ENCODE measurements at places on chromosomes 12 and 14. TPM values are rescaled to one million over a fixed set of nuclear protein-coding genes. Genes with fewer than 3 reads are reported as not detected.

GRCh38 chr12:116015525-116015924 lies 262.0 kb downstream of the MED13L start:
- no peak overlapping the region for H3K4me3 ChIP-seq
- H3K27me3 ChIP-seq: no peaks in the 10 kb centered on the region
- H3K4me1 ChIP-seq: peaks cover 10% of the 10 kb centered on the region
- DNase-seq: no peak
- H3K36me3 ChIP-seq: peaks cover 23% of the 10 kb centered on the region

DNA sequence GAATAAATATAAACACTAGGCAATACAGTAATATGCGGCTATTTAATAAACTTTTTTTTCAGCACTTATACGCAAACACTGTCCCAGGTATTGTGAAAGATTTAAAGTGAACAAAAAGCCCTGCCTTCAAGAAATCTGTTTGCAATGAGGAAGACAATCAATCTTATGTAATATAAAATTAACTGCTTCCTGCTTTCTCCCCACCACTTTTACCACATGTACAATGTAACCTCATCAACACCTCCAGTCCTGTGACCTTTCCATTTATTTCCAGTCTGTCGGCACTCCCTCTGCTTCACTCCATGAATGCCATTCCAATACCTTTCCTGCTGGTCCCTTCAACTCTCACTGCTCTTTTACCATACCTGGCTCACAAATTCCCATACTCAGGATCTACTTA lies 10.5 kb downstream of the SNX6 start:
- no peaks in the 10 kb centered on the region for H3K27me3 ChIP-seq
- H3K4me3 ChIP-seq: no peak overlapping the region
- H3K4me1 ChIP-seq: peaks cover 40% of the 10 kb centered on the region
- no peak overlapping the region for H3K27ac ChIP-seq
- peaks cover 54% of the 10 kb centered on the region for H3K36me3 ChIP-seq

- no peak for DNase-seq
- H3K4me1 ChIP-seq: peaks cover 10% of the 10 kb centered on the region
- no peak overlapping the region for H3K4me3 ChIP-seq
- no peaks in the 10 kb centered on the region for H3K36me3 ChIP-seq
These were observed 290.9 kb downstream of the BTG1 start for GRCh38 chr12:91854725-91855124.

DNA sequence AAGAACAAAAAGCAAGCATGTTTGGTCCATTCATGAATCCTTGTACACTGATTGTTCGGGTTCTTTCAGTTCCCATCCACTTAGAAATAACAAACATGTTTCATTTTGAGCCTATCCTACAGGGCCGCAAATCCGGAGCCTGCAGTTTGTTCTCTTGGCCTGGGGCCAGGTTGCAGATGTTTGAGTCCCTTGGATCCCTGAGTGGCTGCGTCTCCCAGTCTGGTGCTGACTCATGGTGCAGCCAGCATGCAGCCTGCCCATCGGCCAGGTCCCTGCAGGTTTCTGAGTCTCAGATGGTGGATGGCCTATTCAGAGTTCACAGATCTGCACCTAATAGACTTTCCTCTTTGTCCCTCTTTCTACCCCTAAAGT lies 1.9 kb upstream of the DYNC1H1 start:
- DNase-seq: peak; percentile 42
- H3K27ac ChIP-seq: no peak overlapping the region
- H3K4me3 ChIP-seq: no peak overlapping the region
- peaks cover 1% of the 10 kb centered on the region for H3K36me3 ChIP-seq
- H3K4me1 ChIP-seq: peaks cover 33% of the 10 kb centered on the region

DNA sequence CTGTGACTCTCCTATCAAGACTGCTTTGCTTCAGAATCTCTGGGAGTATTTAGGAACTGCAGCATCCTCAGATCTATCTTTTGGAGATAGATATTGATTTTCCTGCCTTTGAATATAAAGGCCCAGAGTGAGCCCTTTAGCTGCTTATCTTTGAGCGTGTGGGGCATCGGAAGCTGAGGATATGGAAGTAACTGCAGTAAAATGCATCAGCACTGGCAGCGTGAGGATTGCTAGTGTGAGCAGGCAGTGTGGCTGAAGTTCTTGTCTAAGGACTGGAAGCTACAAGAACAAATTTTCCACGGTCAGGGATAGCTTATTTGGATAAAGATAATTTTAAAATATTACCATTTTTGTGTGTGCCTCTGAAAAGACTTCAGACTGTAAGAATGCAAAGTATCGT lies 474.7 kb downstream of the NPAS3 start:
- no peak overlapping the region for H3K4me3 ChIP-seq
- H3K4me1 ChIP-seq: no peaks in the 10 kb centered on the region
- H3K27ac ChIP-seq: no peak overlapping the region
- H3K36me3 ChIP-seq: no peaks in the 10 kb centered on the region
- peaks cover 3% of the 10 kb centered on the region for H3K27me3 ChIP-seq

GRCh38 chr12:66119229-66119869 lies 11.2 kb downstream of the LLPH start:
- peaks cover 18% of the 10 kb centered on the region for H3K4me1 ChIP-seq
- no peak overlapping the region for H3K27ac ChIP-seq
- H3K4me3 ChIP-seq: no peak overlapping the region
- peaks cover 35% of the 10 kb centered on the region for H3K36me3 ChIP-seq
- DNase-seq: no peak

GRCh38 chr12:96846293-96846692 lies 60.8 kb upstream of the NEDD1 start:
- H3K4me3 ChIP-seq: no peak overlapping the region
- H3K36me3 ChIP-seq: no peaks in the 10 kb centered on the region
- H3K4me1 ChIP-seq: no peaks in the 10 kb centered on the region
- no peak overlapping the region for H3K27ac ChIP-seq
- H3K27me3 ChIP-seq: peaks cover 4% of the 10 kb centered on the region

DNA sequence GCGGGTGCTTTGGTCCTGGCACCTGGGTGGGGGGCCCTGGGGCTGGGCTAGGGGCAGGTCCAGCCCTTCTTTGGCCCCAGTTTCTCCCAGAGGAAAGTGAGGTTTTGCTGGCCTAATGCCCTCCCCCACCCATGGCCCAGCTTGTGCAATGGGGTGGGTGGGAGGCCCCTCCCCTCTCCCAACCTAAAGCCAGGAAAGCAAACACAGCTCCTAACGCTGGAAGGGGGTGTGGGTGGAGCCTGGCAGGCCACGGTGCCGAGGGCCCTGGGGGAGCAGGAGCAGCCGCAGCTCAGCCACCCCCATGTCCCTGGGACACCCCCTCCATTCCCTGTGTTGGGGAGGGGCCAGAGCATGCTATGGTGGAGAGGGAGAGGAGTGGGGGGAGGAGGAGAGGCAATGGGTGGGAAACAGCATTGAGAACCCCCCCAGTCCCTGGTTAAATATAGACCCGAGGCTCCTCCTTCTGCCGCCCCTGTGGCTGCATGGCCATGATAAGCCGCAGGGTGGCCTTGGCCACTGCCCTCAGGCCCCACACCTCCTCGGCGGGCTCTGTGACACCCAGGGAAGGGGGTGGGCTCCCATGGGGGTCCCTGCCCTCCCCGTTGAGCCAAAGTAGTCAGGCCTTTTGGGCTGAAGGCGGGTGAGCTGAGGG lies 4.7 kb downstream of the EXOC3L4 start:
- H3K27me3 ChIP-seq: peaks cover 25% of the 10 kb centered on the region
- DNase-seq: no peak
- H3K4me1 ChIP-seq: peaks cover 2% of the 10 kb centered on the region
- no peak overlapping the region for H3K4me3 ChIP-seq
- H3K27ac ChIP-seq: no peak overlapping the region

DNA sequence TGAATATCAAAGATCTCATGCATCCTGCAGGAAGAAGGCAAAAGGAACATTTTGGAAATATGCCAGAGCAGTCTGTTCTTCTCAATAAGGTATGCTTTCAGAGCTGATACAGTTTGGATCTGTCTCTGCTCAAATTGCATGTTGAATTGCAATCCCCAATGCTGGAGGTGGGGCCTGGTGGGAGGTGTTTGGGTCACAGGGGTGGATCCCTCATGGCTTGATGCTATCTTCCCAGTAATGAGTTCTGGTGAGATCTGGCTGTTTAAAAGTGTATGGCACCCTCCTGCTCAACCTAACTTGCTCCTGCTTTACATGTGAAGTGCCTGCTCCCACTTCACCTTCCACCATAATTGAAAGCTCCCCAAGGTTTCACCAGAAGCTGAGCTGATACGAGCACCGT lies 76.6 kb downstream of the RIN3 start:
- no peak for DNase-seq
- peaks cover 64% of the 10 kb centered on the region for H3K4me1 ChIP-seq
- H3K4me3 ChIP-seq: no peak overlapping the region
- H3K27ac ChIP-seq: no peak overlapping the region

DNA sequence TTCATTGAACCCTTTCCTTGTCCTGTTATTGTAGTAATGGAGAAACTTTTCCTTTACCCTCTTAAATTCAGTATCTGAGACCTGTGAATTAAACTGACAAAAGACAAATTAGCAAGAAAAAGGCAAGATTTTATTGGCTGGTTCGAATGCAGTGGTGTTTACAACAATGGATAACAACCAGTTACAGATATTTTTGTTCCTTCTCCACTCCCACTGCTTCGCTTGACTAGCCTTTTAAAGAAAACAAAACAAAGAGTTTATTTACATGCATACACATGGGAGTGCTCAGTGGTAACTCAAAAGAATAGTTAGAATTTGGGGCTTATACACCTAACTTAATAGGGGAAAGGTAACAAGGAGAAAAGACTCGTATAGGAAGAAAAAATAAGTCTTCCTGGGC lies 37.0 kb upstream of the HECTD1 start:
- no peaks in the 10 kb centered on the region for H3K27me3 ChIP-seq
- no peak for DNase-seq
- H3K27ac ChIP-seq: no peak overlapping the region
- peaks cover 19% of the 10 kb centered on the region for H3K4me1 ChIP-seq
- H3K36me3 ChIP-seq: no peaks in the 10 kb centered on the region

DNA sequence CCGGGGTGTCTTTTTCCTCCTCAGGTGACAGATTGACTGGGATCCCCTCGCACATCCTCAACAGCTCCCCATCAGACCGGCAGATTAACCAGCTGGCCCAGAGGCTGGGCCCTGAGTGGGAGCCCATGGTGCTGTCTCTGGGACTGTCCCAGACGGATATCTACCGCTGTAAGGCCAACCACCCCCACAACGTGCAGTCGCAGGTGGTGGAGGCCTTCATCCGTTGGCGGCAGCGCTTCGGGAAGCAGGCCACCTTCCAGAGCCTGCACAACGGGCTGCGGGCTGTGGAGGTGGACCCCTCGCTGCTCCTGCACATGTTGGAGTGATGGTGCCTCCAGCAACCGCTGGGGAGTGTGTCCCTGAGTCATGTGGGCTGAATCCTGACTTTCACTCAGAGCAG lies 172.8 kb downstream of the CRADD start:
- H3K27me3 ChIP-seq: peaks cover 15% of the 10 kb centered on the region
- H3K4me3 ChIP-seq: no peak overlapping the region
- H3K36me3 ChIP-seq: peaks cover 19% of the 10 kb centered on the region
- H3K27ac ChIP-seq: no peak overlapping the region
- DNase-seq: no peak

DNA sequence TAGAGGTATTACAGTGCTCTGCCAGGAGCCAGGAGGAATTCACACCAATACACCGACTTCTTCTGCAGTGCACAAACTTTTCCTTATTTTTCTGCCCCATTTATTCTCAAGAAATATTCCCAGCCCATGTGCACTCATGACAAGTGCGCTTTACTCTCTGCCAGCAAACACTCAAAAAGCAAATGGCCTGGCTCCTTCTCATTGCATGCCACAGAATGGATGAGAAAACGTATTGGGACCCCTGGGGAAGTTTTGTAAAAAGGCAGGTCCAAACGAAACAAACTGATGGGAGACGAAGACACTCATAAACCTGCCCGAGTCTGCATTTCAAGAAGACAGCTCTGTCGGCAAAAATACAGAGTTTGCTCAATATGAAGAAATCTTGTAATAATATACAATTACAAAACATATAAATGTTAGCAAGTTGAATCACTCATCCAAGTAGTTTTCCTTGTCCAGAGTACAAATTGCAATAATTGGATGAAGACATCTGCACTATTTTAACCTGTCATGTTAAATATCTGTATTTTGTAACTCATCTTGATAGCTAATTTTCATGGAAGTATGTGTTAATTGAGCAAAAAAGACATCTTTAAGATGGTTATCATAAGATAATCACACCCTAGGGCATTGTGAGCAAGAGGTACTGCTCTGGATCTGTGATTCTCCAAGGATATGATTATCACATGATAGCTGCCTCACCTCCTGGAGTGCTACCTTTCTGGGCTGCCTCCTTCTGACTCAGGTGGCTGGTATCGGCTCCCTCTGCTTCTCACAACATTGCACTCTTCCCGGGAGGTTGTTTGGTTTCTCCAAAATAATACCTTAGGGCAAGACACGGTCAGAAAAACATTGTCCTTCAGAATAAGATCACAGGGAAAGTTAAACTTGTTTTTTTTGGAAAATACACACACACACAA lies 260.8 kb upstream of the G2E3 start:
- no peak overlapping the region for H3K27ac ChIP-seq
- H3K4me3 ChIP-seq: no peak overlapping the region
- H3K36me3 ChIP-seq: no peaks in the 10 kb centered on the region
- no peak for DNase-seq
- no peaks in the 10 kb centered on the region for H3K4me1 ChIP-seq
- no peaks in the 10 kb centered on the region for H3K27me3 ChIP-seq

Gene PARPBP
- 33.5 TPM for total RNA-seq

Gene PLCZ1
- not detected for total RNA-seq

Gene PTCSC3
- not detected for total RNA-seq

Gene DBX2
- not detected for total RNA-seq

Gene BIN2
- 109 TPM for total RNA-seq

Gene CLEC4D
- not detected for total RNA-seq

Gene WNT5B
- total RNA-seq: 0.70 TPM

Gene STYK1
- total RNA-seq: 16.1 TPM

Gene PLEKHD1
- total RNA-seq: 0.05 TPM

Gene DUSP16
- total RNA-seq: 69.0 TPM

Gene GLTP
- total RNA-seq: 16.3 TPM

Measured in activated CD8-positive, alpha-beta memory T cell treated with anti-CD3 and anti-CD28 coated beads, Interleukin-2, amount 10 ng/mL, durations not matched to agents 7 days and 5 days (primary cell).